Activated CD8-positive, alpha-beta T cell treated with anti-CD3 and anti-CD28 coated beads, Interleukin-2, amount 10 ng/mL, durations not matched to agents 7 days and 5 days (primary cell): ENCODE measurements at places on chromosomes 11 and 22. TPM values are rescaled to one million over a fixed set of nuclear protein-coding genes. Genes with fewer than 3 reads are reported as not detected.

The NTM gene
- total RNA-seq = not detected

The ZC3H12C gene
- total RNA-seq = 0.08 TPM

The OR52E5 gene
- total RNA-seq = not detected

The XKR3 gene
- total RNA-seq = not detected

The KCNJ11 gene
- 4.2 TPM for total RNA-seq

The RTN4RL2 gene
- total RNA-seq = 0.57 TPM

- no peak for DNase-seq
- H3K27ac ChIP-seq = no peak overlapping the region
- no peak overlapping the region for H3K4me3 ChIP-seq
- H3K4me1 ChIP-seq = no peaks in the 10 kb centered on the region
These were observed 12.8 kb downstream of the RAB3IL1 start for GRCh38 chr11:61904539-61905048.

- no peaks in the 10 kb centered on the region for H3K4me1 ChIP-seq
- H3K27ac ChIP-seq = no peak overlapping the region
- no peak overlapping the region for H3K4me3 ChIP-seq
- H3K27me3 ChIP-seq = no peaks in the 10 kb centered on the region
- H3K36me3 ChIP-seq = no peaks in the 10 kb centered on the region
These were observed 190.0 kb downstream of the PGR start for GRCh38 chr11:100939571-100939970.

GRCh38 chr11:7537265-7537664 is 23.5 kb downstream of the PPFIBP2 start:
- no peak for DNase-seq
- H3K27ac ChIP-seq = no peak overlapping the region
- H3K36me3 ChIP-seq = no peaks in the 10 kb centered on the region

DNA sequence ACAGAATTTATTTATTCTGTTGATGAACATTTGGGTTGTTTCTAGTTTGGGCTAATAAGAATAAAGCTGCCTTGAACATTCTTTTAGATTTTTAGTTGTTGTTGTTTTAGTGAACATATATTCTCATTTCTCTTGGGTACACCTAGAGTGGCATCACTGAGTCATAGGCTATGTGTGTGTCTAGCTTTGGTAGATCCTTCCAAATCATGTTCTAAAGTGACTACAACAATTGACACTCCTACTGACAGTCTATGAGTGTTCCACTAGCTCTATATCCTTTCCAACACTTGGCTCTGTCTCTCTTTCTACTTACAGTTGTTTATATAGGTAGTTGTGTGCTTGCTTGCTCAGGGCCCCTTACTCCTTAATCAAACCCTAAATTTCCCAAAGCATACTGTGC is 346.0 kb upstream of the NCAM1 start:
- no peak overlapping the region for H3K27ac ChIP-seq
- H3K4me1 ChIP-seq = no peaks in the 10 kb centered on the region
- DNase-seq = no peak
- H3K27me3 ChIP-seq = peaks cover 2% of the 10 kb centered on the region

- no peaks in the 10 kb centered on the region for H3K27me3 ChIP-seq
- no peak for DNase-seq
- H3K4me1 ChIP-seq = no peaks in the 10 kb centered on the region
These were observed 139.5 kb upstream of the CADM1 start for GRCh38 chr11:115643549-115644270.

- H3K36me3 ChIP-seq = peaks cover 2% of the 10 kb centered on the region
- H3K4me1 ChIP-seq = no peaks in the 10 kb centered on the region
- DNase-seq = no peak
- H3K4me3 ChIP-seq = no peak overlapping the region
- H3K27ac ChIP-seq = no peak overlapping the region
These were observed 48.3 kb upstream of the PHOX2A start for GRCh38 chr11:72292106-72292785.

DNA sequence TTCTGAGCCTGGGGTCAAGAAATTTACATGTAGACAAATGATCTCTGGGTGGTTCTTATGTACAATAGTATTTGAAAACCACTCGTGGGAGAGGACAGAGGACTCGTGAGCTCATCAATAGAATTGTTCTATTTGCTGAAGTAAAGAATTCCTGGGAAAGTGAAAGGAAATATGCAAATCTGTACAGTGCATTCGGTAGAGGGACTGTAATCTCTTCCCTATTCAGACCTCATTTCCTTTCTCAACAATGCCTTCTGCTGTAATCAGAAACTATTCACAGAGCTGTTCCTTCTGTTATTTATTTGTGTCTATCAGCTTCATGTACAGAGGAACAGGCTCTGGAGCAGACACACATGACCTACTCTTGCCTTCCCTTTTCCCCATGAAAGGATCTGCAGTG is 709.4 kb upstream of the KIRREL3 start:
- DNase-seq = no peak
- H3K27me3 ChIP-seq = no peaks in the 10 kb centered on the region

DNA sequence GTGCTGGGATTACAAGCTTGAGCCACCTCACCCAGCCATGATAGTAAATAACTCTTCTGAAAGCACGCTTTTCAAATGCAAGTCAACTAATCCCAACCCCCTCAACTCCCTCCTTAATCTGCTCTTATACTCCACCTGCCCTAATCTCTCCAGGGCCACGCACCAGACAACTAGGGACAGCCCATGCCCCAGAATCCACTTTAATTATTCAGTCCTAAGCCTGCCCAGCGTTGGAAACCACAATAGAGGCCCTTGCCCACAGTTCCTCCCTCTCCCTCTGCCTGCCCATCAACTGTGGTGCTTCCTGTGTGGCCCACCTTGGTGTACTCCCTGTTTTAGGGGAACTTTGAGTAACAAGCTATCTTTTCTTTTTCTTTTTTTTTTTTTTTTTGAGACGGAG is 2.7 kb upstream of the VPREB3 start:
- H3K4me3 ChIP-seq = no peak overlapping the region
- peak overlapping the region; percentile 21 for H3K27ac ChIP-seq
- no peak for DNase-seq
- H3K36me3 ChIP-seq = no peaks in the 10 kb centered on the region
- H3K4me1 ChIP-seq = peaks cover 13% of the 10 kb centered on the region
- H3K27me3 ChIP-seq = no peaks in the 10 kb centered on the region

DNA sequence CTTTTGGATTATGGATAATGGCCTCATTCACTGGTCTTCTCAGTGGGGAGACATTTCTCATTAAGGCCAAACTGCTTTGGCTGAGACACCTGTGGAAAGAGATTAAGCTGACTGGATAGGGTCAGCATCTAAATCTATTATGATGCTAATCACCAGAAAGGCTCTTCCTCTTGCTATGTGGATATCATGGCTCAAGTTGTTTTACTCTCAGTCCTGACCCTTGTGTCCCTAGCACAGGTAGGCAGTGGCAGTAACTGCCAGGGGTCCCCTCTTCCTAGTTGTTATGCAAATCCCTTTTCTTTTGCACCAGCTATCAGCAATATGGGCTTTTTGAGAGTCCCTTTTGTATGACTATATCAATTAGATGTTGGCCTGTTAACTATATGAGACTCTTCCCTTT is 335.7 kb upstream of the PLET1 start:
- no peak overlapping the region for H3K27ac ChIP-seq
- no peak for DNase-seq
- no peaks in the 10 kb centered on the region for H3K36me3 ChIP-seq
- no peaks in the 10 kb centered on the region for H3K4me1 ChIP-seq
- no peak overlapping the region for H3K4me3 ChIP-seq

DNA sequence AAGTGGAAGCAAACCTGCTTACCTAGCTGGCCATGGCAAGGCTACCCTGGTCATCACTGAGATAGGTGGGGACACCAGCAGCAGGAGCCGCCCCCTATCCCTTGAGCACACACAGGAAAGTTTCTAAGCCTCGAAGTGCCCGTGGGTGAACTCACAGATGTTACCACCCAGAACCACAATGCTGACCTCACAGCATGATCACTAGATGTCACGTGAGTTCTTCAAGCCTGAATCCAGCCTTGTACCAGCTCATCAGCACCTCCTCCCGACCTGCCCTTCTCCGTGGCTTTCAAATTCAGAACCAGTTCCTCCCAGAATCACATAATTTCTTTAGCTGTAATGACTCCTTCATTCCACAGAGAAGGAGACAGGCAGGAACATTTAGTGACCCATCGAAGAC is 24.7 kb upstream of the TIMP3 start:
- peaks cover 6% of the 10 kb centered on the region for H3K27me3 ChIP-seq
- H3K27ac ChIP-seq = no peak overlapping the region
- no peak overlapping the region for H3K4me3 ChIP-seq
- H3K4me1 ChIP-seq = peaks cover 9% of the 10 kb centered on the region
- no peak for DNase-seq

GRCh38 chr11:126172596-126173038 is 38.8 kb downstream of the RPUSD4 start:
- H3K4me1 ChIP-seq = peaks cover 15% of the 10 kb centered on the region
- H3K4me3 ChIP-seq = no peak overlapping the region
- no peaks in the 10 kb centered on the region for H3K36me3 ChIP-seq
- H3K27ac ChIP-seq = no peak overlapping the region
- peaks cover 5% of the 10 kb centered on the region for H3K27me3 ChIP-seq
- DNase-seq = no peak

- H3K36me3 ChIP-seq = no peaks in the 10 kb centered on the region
- no peak overlapping the region for H3K27ac ChIP-seq
- H3K4me1 ChIP-seq = no peaks in the 10 kb centered on the region
- no peak for DNase-seq
- no peaks in the 10 kb centered on the region for H3K27me3 ChIP-seq
- no peak overlapping the region for H3K4me3 ChIP-seq
These were observed 20.8 kb downstream of the NPTXR start for GRCh38 chr22:38823076-38823475.

GRCh38 chr11:24688981-24689380 is 192.1 kb downstream of the LUZP2 start:
- H3K27me3 ChIP-seq = no peaks in the 10 kb centered on the region
- no peak overlapping the region for H3K27ac ChIP-seq
- no peak for DNase-seq
- no peaks in the 10 kb centered on the region for H3K36me3 ChIP-seq
- no peaks in the 10 kb centered on the region for H3K4me1 ChIP-seq

DNA sequence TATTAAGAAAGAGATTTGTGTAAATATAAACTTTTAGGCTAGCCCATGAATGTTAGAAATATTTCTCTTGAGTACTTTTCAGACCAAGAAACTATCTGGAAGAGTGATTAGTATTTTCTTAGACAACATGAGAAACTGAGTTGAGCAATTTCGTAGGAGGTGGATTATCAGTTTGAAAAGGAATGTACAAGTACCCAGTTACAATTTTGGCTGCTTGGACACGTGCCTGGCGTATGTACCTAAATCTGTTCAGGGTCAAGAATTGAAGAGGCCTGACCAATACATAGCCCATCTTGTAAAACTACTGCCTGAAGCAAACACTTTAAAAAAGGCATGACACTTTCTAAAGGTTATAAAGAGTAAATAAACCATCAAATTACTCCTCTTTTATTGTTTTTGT is 71.1 kb downstream of the CCDC73 start:
- H3K27me3 ChIP-seq = peaks cover 15% of the 10 kb centered on the region
- no peak overlapping the region for H3K4me3 ChIP-seq
- H3K36me3 ChIP-seq = no peaks in the 10 kb centered on the region
- no peak for DNase-seq
- H3K4me1 ChIP-seq = no peaks in the 10 kb centered on the region
- no peak overlapping the region for H3K27ac ChIP-seq

DNA sequence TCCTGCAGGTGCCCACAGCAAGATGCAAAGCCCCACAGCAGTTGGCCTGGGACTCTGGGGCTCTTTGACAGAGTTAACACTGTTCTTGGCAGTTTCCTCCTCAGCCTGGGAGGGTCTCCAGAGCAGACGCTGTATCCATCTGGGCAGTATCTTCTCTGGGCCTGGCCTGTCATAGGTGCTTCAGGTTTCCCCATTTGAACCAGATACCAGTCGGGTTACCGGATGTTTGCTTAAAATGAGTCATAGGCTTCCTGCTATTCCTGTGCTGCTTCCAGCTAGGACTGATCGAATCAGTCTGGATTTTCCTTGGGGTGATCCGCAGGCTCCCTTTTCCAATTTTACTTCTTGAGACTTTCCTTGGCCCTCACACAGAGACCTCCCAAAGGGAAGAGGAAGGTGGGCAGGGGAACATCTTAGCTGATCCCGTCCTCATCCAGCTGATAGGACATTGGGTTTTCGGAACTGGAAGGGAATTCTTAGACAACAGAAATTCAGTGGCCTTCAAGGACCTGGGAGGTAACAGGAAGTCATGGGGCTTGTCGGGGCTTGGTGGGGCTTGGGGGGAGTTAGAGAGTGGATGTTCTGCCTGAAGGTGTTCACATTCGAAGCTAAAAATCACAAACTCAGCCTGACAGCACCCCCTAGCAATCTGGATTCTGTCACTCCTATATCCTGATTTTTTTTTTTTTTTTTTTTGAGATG is 2.4 kb upstream of the RANGAP1 start:
- peaks cover 30% of the 10 kb centered on the region for H3K4me1 ChIP-seq
- H3K36me3 ChIP-seq = peaks cover 10% of the 10 kb centered on the region
- DNase-seq = no peak
- H3K27ac ChIP-seq = peak overlapping the region; percentile 76
- no peaks in the 10 kb centered on the region for H3K27me3 ChIP-seq

- H3K4me3 ChIP-seq = no peak overlapping the region
- peak overlapping the region; percentile 54 for H3K27ac ChIP-seq
- peaks cover 62% of the 10 kb centered on the region for H3K36me3 ChIP-seq
- peaks cover 74% of the 10 kb centered on the region for H3K4me1 ChIP-seq
These were observed 18.9 kb downstream of the TPST2 start for GRCh38 chr22:26570864-26571525.

DNA sequence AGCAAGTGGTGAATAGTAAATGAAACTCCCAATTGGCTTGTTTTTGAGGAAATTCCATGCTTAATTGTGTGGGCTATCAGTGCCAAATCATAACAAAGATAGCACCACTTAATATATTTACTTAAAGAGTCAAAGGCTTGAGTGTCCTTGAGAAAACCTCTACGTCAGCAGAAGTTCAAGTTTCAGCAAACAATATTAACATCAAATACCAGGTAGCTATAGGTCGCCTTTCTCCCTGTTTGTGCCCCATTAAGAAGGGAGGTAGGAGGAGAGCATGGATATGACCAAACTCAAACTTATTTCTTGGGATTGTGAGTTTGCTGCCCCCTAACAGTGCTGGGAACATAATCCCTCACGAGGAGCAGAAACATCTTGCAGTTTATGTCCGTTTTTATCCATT is 105.6 kb upstream of the SYN3 start:
- no peak for DNase-seq
- H3K4me3 ChIP-seq = no peak overlapping the region
- H3K4me1 ChIP-seq = no peaks in the 10 kb centered on the region
- H3K27ac ChIP-seq = no peak overlapping the region
- no peaks in the 10 kb centered on the region for H3K27me3 ChIP-seq

GRCh38 chr22:47813661-47814060 is 1051.2 kb downstream of the TBC1D22A start:
- H3K4me3 ChIP-seq = no peak overlapping the region
- no peak overlapping the region for H3K27ac ChIP-seq
- H3K4me1 ChIP-seq = no peaks in the 10 kb centered on the region
- no peaks in the 10 kb centered on the region for H3K27me3 ChIP-seq
- no peaks in the 10 kb centered on the region for H3K36me3 ChIP-seq

- H3K27ac ChIP-seq = peak overlapping the region; percentile 10
- DNase-seq = peak; percentile 28
- H3K4me3 ChIP-seq = peak overlapping the region; percentile 47
- H3K27me3 ChIP-seq = peaks cover 28% of the 10 kb centered on the region
- H3K4me1 ChIP-seq = peaks cover 21% of the 10 kb centered on the region
These were observed 10.2 kb downstream of the DKK3 start for GRCh38 chr11:11998091-11998781.

- peak overlapping the region; percentile 19 for H3K4me3 ChIP-seq
- H3K27me3 ChIP-seq = peaks cover 6% of the 10 kb centered on the region
- DNase-seq = peak; percentile 72
These were observed 16.1 kb upstream of the RPS3 start for GRCh38 chr11:75383246-75383645.
